Brain (organoid and tissue), 16 donors: ENCODE measurements at places on chromosomes 4 and X. TPM values are rescaled to one million over a fixed set of nuclear protein-coding genes. Genes with fewer than 3 reads are reported as not detected.

GRCh38 chr4:40283413-40283812 is 51.7 kb upstream of the CHRNA9 start:
- no peak for DNase-seq

- DNase-seq = peak; percentile 87
Observed at GRCh38 chrX:150362599-150363481, at the start of gene MAMLD1. TSS of gene MAMLD1 (plus strand) at chrX:150363317. CDS start at chrX:150445517, 82,200 bp downstream.

DNA sequence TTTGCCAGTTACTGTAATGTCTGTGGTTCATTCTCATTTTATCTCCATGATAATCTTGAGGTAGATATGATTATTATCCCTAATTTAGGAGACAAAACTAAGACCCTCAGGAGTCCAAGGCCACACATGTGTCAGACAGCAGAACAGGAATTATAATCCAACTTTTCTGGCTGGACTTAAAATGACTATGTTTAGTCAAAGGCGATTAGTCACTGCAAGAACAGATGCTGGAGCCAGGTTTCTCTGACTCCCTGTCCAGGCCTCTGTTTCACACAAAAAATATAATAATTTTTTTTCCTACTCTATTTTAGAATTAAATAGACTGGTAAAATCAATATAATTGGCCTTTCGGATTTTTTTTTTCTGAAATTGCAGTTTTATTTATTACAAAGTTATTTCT is 56.7 kb upstream of the TMEM131L start:
- DNase-seq = no peak

DNA sequence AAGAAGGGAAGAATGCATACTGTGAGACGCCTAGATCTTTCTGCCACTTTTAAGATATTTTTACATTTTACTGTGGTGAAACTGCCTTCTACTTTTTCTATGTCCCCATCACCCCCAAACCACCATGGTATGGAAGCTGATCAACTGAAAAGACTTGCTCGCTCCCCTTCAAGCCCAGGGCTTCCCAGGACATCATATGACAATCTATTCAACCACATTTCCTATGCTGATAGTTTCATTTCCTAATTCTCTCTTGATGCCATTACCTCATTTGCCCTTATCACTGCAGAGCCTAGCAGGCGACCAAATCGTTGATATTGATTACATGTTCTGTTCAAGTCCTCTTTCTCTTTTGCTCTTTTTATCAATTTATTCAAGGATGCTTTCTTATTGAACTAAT is 40.1 kb upstream of the KLHL34 start:
- no peak for DNase-seq

The AMOT gene
- polyA plus RNA-seq = 8.6 TPM

The KIAA1210 gene
- not detected for polyA plus RNA-seq

The CSAG1 gene
- polyA plus RNA-seq = 1.9 TPM
